ENCODE measurements at places on chromosomes 3 and 15. TPM values are rescaled to one million over a fixed set of nuclear protein-coding genes. Genes with fewer than 3 reads are reported as not detected.

The SLC15A2 gene
- 0.16 TPM for total RNA-seq

The SCN11A gene
- total RNA-seq: not detected

The ILDR1 gene
- total RNA-seq: 1.0 TPM

The EEF1AKMT4 gene
- total RNA-seq: 6.2 TPM

The PIK3CB gene
- total RNA-seq: 12.0 TPM

The TMEM207 gene
- total RNA-seq: not detected

The ESYT3 gene
- total RNA-seq: 1.6 TPM

The PLSCR5 gene
- not detected for total RNA-seq

The HYAL1 gene
- 1.1 TPM for total RNA-seq

The ITIH1 gene
- total RNA-seq: not detected

The UBAP1L gene
- total RNA-seq: 0.89 TPM

The MUSTN1 gene
- not detected for total RNA-seq

The CNBP gene
- total RNA-seq: 232 TPM

The FAM162A gene
- total RNA-seq: 17.1 TPM

The CLDN18 gene
- total RNA-seq: not detected

The FSIP1 gene
- 0.16 TPM for total RNA-seq

The C15orf62 gene
- total RNA-seq: 0.16 TPM

The SLC9C1 gene
- total RNA-seq: not detected

The SI gene
- not detected for total RNA-seq

The PCOLCE2 gene
- total RNA-seq: 2.9 TPM

The ADAMTSL3 gene
- 0.49 TPM for total RNA-seq

The NTRK3 gene
- 0.13 TPM for total RNA-seq

The CCR4 gene
- not detected for total RNA-seq

The MEX3B gene
- total RNA-seq: 11.2 TPM

The TRPM1 gene
- not detected for total RNA-seq

The TLR9 gene
- not detected for total RNA-seq

The SLC28A2 gene
- not detected for total RNA-seq

The CNTN6 gene
- total RNA-seq: 11.8 TPM

The HTR3E gene
- total RNA-seq: not detected
